ENCODE measurements at places on chromosomes 11 and 22.

DNA sequence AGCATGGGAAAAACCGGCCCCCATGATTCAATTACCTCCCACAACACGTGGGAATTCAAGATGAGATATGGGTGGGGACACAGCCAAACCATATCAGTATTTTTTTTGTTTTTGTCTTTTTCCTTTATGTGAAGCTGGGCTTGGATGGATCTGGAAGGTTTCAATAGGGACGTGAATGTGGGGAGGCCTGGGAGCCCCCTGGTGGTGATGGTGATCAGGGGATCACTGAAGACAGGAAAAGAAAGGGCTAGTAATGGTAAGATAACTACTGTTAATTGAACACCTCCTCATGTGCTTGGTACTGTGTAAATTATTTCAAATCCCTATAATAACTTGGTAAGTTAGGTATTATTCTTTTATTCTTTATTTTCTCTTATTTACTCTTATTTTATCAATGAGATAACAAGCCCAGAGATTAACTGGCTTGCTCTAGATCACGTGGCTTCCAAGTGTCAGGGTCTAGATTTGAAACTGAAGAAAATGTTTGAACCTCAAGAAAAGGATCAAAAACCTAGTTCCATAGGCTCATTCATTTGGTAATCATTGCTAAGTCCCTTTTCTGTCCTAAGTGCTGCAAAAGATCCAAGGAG, 364.2 kb downstream of the TENM4 start:
- DNase-seq: no peak

DNA sequence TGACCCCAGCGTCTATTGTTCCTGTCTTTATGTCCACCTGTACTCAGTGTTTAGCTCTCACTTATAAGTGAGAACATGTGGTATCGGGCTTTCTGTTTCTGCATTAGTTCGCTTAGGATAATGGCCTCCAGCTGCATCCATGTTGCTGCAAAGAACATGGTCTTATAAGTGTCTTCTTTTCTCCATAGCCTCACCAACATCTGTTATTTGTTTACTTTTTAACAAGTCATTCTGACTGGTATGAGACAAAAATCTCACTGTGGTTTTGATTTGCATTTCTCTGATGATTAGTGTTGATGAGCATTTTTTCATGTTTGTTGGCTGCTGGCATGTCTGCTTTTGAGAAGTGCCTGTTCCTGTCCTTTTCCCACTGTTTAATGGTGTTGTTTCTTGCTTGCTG, 21.7 kb upstream of the SLN start:
- DNase-seq: no peak

DNA sequence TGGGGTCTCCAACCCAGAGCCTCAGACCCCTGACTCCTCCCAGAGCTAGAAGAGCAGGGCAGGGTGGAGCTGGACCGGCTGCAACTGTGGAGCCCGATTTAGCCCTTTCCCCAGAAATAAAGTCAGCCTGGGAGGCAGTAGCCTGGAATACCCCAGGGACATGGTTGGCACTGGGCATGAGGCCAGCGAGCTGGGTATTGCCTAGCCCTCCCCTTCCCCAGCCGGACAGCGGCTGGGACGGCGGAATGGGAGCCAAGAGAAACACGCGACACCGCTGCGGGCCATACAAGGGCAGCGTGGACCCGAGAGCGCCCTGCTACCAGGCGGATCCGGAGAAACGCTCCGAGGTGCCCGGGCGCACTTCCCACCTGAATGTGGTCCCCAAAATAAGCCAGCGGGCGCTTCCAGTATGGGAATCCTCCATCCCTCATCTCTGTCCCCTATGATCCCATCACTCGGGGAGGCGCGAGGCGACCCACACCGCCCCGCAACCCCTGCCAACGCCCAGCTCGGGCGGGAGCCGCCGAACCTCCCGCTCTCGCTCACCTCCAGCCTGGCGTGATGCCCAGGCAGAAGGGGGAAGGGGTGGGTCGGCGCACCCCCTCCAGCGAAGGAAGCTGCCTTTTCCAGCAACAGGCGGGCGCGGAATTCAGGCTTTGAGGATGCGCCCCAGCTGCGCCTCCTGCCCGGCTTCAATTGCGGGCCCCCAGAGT, 758 bp downstream of the MCAM start:
- DNase-seq: no peak

DNA sequence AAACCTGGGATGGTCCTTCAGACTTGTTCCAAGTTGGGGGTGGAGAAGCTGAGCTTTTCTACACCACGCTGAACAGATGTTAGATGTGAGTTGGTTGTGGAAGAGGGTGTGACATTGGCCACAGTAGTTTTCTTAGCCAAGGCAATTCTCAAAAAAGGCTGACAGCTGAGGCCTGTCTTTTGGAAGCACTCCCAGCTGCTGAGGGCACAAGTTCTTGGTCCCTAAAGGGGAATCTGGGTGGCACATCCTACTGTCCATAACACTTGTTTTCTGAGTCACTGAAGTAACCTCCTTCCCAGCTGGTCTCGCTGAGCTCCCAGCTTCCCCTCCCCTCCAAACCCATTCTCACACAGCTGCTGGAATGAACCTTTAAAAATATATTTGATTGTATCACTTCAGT, 375.7 kb upstream of the KIRREL3 start:
- no peak for DNase-seq

GRCh38 chr22:35785181-35785923, 67.7 kb downstream of the APOL5 start:
- DNase-seq: no peak

DNA sequence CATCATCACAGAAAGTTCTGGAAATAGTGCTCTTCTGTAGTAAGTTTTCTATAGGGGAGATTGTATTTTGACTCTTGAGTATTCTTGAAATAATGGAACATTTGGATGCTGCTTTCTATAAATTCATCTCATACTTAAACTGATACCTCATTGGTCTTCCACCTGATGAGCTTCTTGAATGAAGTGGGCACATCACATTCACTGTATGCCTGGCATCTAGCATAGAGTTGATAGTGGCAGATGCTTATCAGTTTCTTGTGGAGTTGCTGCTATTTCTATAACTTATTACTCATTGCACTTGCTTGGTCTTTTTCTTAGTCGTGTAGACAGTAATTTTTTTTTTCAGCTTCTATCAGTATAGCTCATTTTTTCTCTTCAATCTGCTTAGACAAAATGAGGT, 5.4 kb downstream of the ATXN10 start:
- DNase-seq: no peak

GRCh38 chr22:44727709-44728108, 24.7 kb upstream of the ARHGAP8 start:
- no peak for DNase-seq

All from activated T-cell treated with anti-CD3 and anti-CD28 coated beads for 1 hour (primary cell).